ENCODE measurements at places on chromosomes 3 and 15.

GRCh38 chr15:100529556-100529955 lies 806 bp upstream of the CERS3 start:
- DNase-seq = no peak

DNA sequence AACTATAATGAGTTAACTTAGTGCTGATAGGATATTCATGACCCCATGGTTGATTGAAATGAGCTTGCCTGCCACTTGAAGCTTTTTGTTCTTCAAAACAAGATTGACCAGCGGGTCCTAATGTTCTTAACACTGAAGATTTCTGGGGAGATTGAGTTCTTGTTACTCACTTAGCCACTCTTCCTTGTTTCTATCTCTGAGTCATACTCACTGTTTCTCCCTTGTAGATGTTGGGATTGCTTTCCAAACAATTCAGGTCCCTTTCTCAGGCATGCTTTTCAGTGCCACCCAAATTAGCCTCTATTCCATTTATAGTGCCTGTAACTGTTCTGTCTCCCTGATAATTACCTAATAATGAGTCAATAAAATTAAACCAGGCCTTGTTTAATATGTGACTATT lies 517.0 kb downstream of the SQOR start:
- no peak for DNase-seq

DNA sequence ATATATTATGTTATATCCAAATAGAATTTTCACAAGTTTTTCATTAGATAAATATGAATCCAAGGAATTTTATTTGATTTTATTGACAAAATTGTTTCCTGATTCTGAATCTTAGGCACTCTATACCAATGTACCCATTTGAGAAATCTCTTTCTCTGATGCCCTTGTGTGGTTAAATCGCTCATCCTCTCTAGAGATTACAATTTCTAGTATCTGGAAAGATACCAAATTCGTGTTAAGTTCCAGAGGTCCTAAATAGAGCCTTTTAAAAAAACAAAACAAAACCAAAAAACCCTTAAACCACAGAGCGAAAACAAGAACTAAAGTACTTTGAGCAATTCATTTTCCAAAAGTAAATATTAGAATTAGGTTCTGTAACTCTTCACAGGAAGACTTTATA lies 20.0 kb downstream of the SATB1 start:
- no peak for DNase-seq

- DNase-seq = no peak
Observed at GRCh38 chr15:35953424-35953823, 407.5 kb upstream of the DPH6 start.

GRCh38 chr3:98791341-98792325 lies 28.5 kb downstream of the ST3GAL6 start:
- no peak for DNase-seq

GRCh38 chr3:151299006-151299405 lies 17.6 kb downstream of the GPR87 start:
- DNase-seq = no peak

DNA sequence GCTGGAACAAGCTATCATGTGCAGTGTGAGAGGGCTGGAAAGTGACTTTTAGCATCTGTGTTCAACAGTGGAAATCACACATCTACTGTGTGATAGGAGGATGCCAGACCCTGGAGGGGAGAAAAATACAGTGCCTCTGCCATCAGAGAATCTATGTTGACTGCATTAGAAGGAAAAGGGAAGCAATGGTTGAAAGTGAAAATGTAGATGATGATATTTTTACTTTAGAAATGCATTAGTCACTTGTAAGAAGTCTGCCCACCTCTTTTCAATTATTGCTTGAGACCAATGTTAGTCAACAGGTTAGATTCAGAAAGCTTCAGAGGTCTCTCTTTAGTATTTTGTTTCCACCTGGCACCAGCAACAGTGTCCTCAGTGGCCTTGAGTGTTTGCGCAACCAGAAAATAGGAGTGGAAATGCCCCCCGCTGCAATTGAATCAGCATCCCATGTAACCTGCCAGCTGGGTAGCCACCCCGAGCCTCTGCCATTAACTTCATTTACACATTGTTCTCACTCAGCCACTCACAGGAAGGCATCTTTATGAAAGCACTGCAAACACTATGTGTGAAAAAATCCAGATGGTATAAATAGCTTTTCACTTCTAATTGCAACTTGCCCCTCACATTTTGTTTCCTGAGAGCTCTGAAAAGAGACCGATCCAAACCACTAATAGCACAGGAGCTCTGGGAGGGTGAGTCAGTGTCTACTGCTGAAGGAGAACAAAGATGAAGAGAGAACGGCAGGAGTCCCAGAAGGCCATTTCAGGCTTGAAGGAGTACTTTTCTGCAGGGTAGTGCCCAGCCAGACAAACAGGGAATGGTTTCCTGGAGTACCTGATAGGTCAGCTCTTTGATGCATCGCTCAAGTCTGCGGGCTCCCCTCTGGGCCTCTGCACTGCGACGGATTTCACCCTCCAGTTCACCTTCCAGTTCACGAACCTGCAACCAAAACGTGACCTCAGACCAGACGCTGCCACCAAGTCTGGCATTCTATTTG lies 92.1 kb downstream of the HHLA2 start:
- DNase-seq = no peak

DNA sequence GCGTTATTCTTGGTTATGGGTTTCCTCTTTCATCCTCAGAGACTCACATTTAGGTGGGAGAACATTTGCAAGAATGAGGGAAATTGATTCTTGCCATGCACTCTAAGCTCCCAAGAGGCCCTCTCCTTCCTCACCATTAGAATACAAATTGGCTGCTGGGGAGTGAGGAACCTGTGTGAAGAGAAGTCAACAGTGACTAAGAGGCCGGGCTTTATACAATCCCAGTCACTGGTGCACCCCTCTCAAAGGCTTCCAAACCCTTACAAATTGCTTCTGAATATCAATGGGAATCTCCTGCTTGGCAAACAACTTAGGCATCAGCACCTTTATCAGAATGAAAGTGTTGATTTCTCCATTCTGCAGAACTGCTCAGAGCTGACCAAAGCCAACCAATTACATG lies 16.5 kb upstream of the RGMA start:
- DNase-seq = no peak

DNA sequence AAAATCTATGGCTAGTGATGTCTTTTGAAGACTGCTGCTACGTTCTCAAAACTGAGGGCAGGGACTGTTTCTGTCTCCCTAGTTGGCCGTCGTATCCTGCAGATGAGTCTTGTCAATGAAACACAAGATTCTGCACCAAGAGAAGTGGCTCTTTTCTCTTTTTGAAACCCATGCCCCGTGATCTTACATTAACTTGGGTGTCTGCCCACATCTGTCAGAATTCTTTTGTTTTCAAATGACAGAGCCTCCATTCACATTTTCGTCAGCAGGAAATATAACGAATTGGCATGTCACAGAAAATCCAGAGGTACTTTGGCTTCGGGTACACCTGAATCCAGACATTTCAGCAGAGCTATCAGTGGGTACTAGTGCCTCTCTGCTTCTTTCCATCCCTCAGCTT lies 331.3 kb upstream of the PROK2 start:
- DNase-seq = no peak

GRCh38 chr3:83807511-83807910 lies 1151.3 kb upstream of the CADM2 start:
- no peak for DNase-seq

- no peak for DNase-seq
Observed at GRCh38 chr15:89439764-89440163, 56.6 kb downstream of the RHCG start.

- no peak for DNase-seq
Observed at GRCh38 chr15:68387381-68388143, 44.4 kb downstream of the ITGA11 start.

- DNase-seq = no peak
Observed at GRCh38 chr15:93451822-93452221, 362.8 kb upstream of the RGMA start.

DNA sequence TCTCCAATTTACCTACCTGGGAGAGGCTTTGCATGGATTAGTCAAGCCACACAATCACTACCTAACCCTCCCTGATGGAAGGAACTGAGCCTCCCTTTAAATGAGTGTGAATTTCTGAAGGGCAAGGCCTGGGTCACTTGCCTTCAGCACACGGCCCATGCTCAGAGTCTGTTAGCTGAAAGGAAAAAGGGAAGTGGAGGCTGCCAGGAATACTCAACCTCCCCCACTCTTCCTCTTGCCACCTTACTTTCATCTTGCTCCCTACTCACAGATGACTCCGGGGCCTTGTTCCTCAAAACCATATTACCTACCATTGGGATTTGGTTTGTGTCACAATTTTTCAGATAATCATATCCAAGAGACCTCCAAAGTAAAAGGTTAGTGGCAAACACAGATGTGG lies 220.0 kb downstream of the ABHD5 start:
- no peak for DNase-seq

DNA sequence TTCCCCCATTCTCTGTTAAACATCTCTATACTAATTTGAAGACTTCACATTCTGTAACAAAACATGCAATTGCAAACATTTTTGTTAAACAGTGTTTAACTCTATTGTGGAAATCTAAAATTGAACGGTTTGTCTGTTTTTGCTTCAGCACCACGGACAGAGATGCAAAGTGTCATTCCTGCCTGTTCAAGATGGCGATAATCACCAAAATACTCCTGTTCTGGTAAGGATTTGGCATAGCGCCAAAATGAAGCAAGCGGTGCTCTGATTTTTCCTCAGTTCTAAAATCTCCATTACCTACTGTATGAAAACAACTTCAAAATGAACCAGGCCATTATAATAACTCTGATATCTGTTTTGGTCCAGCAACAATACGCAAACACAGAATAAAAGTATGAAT lies 129.7 kb upstream of the TUSC7 start:
- DNase-seq = no peak

GRCh38 chr3:31079689-31080088 lies 185.2 kb upstream of the GADL1 start:
- DNase-seq = no peak

- no peak for DNase-seq
Observed at GRCh38 chr3:158134363-158134762, 24.5 kb downstream of the RSRC1 start.

DNA sequence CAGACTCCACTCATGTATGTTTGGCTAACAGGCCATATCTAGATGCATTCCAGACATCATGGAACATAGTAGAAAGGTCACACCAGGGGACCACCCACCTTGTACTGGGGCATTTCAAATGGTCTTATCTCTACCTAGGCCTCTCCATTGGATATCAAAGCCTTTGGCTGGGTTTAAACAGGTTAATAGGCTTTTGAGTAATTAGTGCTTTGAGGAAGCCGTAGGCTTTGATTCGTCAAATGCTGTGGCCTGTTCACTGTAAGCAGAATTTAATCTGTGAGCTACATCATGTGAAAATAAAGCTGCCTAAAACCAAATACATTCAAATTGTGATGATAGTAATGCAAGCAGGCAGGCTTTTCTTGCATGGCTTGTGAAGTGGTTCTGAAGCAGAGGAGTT lies 129.5 kb downstream of the ST8SIA2 start:
- DNase-seq = no peak

DNA sequence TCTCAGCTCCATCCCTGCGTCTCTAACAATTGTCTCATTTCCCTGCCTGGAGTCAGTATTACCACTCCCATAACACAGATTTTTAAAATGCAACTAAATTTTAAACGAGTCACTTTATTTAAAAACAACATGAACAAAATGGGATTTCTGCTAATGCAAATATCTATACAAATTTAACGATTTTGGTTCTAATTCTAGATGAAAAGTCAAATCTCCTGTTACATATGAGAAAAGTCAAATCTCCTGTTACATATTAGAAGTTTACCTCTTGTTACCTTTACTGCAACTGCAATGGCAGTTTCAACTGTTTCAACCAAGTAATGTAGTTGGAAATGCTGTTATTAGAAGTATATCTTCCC lies 578 bp upstream of the RPL39L start:
- DNase-seq = no peak

- no peak for DNase-seq
Observed at GRCh38 chr15:34514251-34514670, 69.2 kb downstream of the GOLGA8B start.

GRCh38 chr3:148865049-148865448 lies at the start of gene CPA3:
Gene CPA3 (plus strand): TSS chr3:148865296. CDS start chr3:148865308, 12 bp downstream.
- DNase-seq = no peak

- DNase-seq = no peak
Observed at GRCh38 chr15:48617619-48618018, 27.9 kb downstream of the FBN1 start.

- no peak for DNase-seq
Observed at GRCh38 chr15:39692356-39693327, 90.0 kb downstream of the FSIP1 start.

- no peak for DNase-seq
Observed at GRCh38 chr3:72227486-72228070, 442.6 kb upstream of the PROK2 start.

GRCh38 chr3:174169736-174170135 lies 689.4 kb upstream of the NAALADL2 start:
- no peak for DNase-seq

- DNase-seq = no peak
Observed at GRCh38 chr15:79450648-79451047, 18.5 kb downstream of the MINAR1 start.

GRCh38 chr3:39971559-39972031 lies 162.2 kb downstream of the MYRIP start:
- no peak for DNase-seq
